ENCODE measurements at places on chromosomes 11 and 22.

- no peak for DNase-seq
Observed at GRCh38 chr11:113760241-113760640, 13.3 kb downstream of the ZW10 start.

- no peak for DNase-seq
Observed at GRCh38 chr11:9741260-9741659, 77.4 kb downstream of the SWAP70 start.

DNA sequence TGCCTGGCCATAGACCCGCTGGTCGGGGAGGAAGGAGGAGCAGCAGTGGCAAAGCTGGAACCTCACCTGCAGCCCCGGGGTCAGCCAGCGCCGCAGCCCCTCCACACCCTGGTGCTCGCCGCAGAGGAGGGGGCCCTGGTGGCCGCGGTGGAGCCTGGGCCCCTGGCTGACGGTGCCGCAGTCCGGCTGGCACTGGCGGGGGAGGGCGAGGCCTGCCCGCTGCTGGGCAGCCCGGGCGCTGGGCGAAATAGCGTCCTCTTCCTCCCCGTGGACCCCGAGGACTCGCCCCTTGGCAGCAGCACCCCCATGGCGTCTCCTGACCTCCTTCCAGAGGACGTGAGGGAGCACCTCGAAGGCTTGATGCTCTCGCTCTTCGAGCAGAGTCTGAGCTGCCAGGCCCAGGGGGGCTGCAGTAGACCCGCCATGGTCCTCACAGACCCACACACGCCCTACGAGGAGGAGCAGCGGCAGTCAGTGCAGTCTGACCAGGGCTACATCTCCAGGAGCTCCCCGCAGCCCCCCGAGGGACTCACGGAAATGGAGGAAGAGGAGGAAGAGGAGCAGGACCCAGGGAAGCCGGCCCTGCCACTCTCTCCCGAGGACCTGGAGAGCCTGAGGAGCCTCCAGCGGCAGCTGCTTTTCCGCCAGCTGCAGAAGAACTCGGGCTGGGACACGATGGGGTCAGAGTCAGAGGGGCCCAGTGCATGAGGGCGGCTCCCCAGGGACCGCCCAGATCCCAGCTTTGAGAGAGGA lies 11.9 kb downstream of the TMEM121B start:
- no peak for DNase-seq

GRCh38 chr11:128323381-128323780 lies 264.0 kb downstream of the ETS1 start:
- DNase-seq: peak; percentile 8

GRCh38 chr11:65589444-65590239 lies 6.0 kb downstream of the KCNK7 start:
- DNase-seq: no peak

Data from NCI-H146 (cell line).